ENCODE measurements at places on chromosomes 12 and 14. TPM values are rescaled to one million over a fixed set of nuclear protein-coding genes. Genes with fewer than 3 reads are reported as not detected.

Gene INHBC
- 1.5 TPM for total RNA-seq

- H3K4me1 ChIP-seq: no peaks in the 10 kb centered on the region
- H3K36me3 ChIP-seq: no peaks in the 10 kb centered on the region
- no peak overlapping the region for H3K4me3 ChIP-seq
- H3K27me3 ChIP-seq: no peaks in the 10 kb centered on the region
- DNase-seq: no peak
Measured at GRCh38 chr12:5518584-5519365, 86.9 kb downstream of the NTF3 start.

- DNase-seq: no peak
- no peaks in the 10 kb centered on the region for H3K27me3 ChIP-seq
- H3K4me1 ChIP-seq: no peaks in the 10 kb centered on the region
- H3K4me3 ChIP-seq: no peak overlapping the region
- H3K27ac ChIP-seq: no peak overlapping the region
- peaks cover 1% of the 10 kb centered on the region for H3K36me3 ChIP-seq
Measured at GRCh38 chr12:130787445-130788410, 51.3 kb downstream of the STX2 start.

DNA sequence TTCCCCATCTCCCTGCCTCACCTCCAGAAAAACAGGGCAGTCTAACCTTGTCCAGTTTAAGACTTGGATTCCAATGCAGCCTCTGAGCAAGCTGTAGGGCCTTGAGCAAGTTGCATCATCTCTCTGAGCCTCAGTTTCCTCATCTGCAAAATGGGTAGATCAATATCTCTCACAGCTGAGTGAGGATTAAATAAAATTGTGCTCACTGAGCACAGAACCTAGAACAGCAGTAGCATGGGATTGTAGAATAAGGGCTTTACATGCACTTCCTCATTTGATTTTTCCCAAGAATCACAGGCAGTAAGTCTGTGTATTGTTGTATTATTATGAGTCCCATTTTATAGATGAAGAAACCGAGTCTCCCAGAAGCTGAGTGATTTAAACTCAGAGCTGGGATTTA is 2.0 kb downstream of the DTX1 start:
- no peak overlapping the region for H3K4me3 ChIP-seq
- DNase-seq: no peak
- no peaks in the 10 kb centered on the region for H3K36me3 ChIP-seq
- H3K4me1 ChIP-seq: peaks cover 12% of the 10 kb centered on the region

DNA sequence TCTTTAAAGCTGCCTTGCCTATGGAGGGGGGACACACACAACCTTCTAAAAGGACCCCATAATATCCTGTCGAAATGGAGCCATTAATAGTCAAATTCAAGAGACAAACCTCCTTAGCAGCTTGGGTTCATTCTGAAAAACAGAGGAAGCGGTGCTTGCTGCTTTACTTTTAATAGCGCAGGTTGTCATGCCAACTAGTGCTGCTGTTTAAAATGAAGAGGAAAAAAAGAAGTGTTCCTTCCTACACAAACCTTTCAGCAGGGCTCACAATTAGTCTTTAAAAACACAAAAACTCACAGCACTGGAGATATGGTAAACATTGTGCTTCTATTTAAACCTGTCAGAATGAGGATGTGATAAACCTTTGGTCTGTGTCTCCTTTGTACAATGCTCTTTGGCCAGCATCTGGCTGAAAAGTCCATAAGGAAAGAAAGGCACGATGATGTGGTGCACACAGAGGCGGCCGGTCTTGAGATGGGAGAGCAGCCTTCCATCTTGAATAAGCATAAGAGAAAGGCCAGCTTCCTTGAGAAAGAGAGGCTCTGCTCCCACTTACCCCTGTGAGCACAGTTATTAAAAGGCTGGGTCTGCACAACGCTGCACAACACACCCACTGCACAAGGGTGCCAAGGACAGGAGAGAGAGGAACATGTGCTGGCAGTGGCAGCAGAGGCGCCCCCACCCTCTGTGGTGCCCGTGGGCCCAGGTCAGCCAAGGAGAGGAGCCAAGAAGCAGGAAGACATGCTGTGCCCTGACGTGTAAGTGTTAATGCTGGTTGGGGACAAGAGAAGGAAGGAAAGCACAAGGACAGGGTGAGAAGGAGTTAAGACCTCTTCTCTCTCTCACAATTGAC is 144.6 kb downstream of the TTC7B start:
- no peak for DNase-seq
- no peaks in the 10 kb centered on the region for H3K36me3 ChIP-seq
- no peaks in the 10 kb centered on the region for H3K27me3 ChIP-seq
- no peak overlapping the region for H3K4me3 ChIP-seq
- no peaks in the 10 kb centered on the region for H3K4me1 ChIP-seq

Measured in HepG2 (cell line).